ENCODE measurements at places on chromosomes 13 and 19.

GRCh38 chr19:13104848-13105711 is 2.4 kb upstream of the LYL1 start:
- DNase-seq, result no peak

DNA sequence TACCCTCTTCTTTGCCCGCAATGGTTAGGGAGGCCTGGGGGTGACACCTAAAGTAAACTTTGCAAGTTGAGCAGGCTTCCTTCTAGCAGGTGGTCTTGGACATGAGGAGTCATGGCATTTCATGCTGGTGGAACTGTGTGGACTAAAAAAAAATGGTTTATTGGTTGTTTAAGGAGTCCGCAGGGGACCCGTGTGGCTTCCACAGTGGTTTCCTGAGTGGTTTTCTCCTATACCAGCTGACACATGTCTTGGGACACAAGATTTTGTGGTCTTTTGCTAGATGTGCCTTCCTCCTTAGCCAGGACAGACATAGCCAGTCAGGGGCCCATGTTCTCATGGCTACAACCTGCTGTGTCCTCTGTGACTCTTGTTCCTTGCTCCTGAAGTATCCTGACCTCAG is 1.5 kb downstream of the ZNF543 start:
- DNase-seq, result no peak

DNA sequence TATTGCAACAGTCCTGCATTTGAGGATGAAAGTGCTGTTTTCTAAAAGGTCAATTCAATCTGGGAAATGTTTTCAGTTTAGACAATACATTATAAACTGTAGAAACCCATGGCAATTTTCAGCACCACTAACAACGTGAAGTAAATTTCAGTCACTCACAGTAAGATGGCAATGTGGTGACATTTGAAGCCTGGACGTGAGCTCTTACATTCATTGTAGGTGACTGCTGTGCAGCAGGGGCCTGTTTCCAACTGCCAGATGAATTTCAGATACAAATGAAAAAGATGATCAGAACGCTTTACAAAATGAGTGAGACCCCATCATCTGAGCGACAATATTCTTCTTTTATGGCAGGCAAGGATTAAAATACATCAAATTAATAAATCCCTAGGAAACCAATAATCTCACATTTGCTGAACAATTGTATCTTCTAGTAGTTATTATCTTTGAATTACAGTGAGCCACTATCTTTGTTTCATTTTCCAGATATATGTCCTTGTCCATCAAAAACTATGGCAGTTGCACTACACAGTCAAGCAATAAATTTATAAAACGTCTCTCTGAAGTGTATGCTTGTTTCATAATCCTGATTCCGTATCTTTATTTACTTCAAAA is 1816.8 kb downstream of the OLFM4 start:
- DNase-seq, result no peak

- DNase-seq, result no peak
Measured at GRCh38 chr13:83929157-83929556, 46.9 kb upstream of the SLITRK1 start.

- no peak for DNase-seq
Measured at GRCh38 chr19:39436350-39436716, 584 bp upstream of the RPS16 start.

GRCh38 chr13:98783856-98784478 is 31.5 kb upstream of the SLC15A1 start:
- no peak for DNase-seq

GRCh38 chr19:1132552-1133383 is 29.0 kb downstream of the GPX4 start:
- DNase-seq, result peak; percentile 82

- no peak for DNase-seq
Measured at GRCh38 chr19:7917267-7918061, 2.7 kb upstream of the SNAPC2 start.

GRCh38 chr19:34985249-34986022 is 14.7 kb upstream of the GRAMD1A start:
- DNase-seq, result no peak

DNA sequence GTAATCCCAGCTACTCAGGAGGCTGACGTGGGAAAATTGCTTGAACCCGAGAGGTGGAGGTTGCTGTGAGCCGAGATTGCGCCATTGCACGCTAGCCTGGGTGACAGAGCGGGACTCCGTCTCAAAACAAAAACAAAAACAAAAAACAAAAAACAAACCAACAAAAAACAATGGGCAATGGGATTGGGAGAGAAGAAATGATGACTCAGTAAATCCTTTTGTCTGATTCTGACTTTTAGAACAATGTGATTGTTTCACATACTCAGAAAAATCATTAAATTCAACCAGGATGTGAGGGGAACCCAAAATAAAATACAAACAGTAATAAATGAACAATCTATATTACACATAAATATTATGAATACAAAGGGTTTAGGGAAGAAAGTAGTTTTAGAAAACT is 5.1 kb downstream of the ZNF565 start:
- no peak for DNase-seq

GRCh38 chr13:67139551-67139950 is 90.6 kb downstream of the PCDH9 start:
- DNase-seq, result no peak

DNA sequence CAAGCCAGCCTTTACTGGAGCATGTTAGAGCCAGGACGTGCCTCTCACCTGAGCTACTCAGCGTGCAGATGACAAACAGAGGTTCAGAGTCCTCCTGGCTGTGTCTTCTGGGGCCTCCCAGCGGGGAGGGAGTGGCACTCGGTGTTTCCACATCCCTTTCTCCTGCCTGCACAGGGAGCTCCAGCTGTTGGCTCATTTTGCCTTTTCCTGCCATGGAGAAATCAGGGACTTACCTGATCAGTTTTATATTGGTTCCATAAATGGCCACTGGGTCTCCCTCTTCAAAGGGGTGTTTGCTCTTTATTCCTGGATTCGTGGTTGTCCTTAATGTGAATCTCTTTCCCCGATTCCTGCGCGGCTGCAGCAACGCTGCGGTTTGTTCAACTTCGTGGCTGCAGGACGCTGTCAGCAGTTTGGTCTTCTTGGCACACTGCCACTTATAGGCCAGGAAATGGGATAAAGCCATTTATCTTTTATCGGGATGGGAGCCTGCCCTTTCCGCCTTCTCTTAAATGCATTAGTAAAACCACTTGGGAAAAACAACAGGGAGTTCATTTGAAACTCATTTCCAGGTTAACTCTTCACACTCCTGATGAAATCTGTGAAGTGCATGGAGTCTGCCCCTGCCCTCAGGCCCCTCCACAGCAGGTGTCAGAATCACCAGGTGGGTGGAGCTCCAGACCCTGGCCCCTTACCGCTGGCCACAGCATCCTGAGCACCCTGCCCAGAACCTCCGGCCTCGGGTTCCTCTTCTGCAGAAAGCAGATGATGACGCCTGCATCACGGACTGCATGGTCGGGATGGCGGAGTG is 39.8 kb upstream of the MCF2L start:
- DNase-seq, result no peak

- no peak for DNase-seq
Measured at GRCh38 chr13:113087923-113088690, 17.5 kb upstream of the F7 start.

GRCh38 chr13:44271031-44271455 is 102.6 kb upstream of the SERP2 start:
- no peak for DNase-seq

GRCh38 chr19:38072776-38073750 is 151.0 kb downstream of the DPF1 start:
- DNase-seq, result no peak

DNA sequence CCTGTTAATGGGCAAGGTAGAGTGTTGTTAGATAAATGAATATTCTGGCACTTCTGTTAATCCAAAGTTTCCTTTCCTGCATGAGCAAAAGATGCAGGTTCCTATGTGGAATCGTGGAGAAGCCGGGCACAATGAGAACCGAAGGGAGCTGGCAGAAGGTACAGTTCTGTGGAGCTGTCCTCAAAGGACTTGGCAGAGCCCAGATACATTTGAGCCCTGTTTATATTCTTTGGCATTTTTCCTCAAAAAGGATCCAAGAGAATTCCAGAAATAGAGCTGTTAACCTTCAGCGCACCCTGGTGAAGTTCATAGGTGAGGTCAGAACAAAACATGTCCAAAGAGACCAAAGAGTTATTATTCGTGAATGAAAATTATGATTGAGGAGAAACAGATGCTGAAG is 4.0 kb upstream of the DLEU7 start:
- no peak for DNase-seq

DNA sequence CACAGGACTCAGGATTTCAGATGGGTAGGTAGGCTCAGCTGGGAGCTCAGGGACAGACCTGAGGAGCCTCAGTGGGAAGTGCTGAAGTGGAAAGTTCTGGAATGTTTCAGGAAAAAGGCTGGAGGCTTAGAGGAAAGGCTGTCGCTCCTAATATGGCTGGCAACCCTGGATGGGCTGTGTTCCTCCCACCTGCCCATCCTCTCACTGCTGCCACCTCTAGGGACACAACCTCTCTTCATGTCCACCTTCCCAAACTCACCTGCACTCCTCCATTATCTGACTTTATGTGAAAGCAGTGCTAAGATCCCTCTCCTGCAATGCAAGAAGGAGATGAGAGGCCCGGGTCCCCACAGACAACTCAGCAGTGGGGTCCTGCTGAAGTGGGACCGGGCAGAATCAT is 5.8 kb upstream of the CEACAM21 start:
- no peak for DNase-seq
